ENCODE measurements at places on chromosomes 16 and 17.

GRCh38 chr16:21598701-21599121 is 666 bp upstream of the METTL9 start:
- DNase-seq, result peak; percentile 59

GRCh38 chr17:71825687-71826086 is 295.1 kb upstream of the SOX9 start:
- no peak for DNase-seq

DNA sequence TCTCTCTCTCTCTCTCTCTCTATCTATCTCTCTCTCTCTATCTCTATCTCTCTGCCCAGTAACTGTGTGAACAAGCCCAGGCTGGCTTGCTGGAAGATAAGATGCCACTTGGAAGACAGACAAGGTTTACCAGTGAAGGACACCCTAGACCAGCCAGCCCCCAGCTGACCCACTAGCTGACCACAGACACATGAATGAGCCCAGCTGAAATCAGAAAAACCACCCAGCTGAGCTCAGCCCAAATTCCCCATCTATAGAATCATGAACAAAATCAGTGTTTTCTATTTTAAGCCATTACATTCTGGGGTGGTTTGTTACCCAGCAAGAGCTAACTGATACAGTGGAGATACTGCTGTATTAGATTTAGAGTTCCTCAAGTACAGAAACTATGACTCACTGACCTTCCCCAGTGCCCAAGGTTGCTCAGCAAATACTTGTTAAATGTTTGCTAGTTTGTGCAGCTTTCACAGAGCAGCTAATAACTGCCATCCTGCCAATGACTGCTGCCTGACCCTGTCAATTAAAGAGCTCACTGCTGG is 18.0 kb downstream of the EMP2 start:
- no peak for DNase-seq

DNA sequence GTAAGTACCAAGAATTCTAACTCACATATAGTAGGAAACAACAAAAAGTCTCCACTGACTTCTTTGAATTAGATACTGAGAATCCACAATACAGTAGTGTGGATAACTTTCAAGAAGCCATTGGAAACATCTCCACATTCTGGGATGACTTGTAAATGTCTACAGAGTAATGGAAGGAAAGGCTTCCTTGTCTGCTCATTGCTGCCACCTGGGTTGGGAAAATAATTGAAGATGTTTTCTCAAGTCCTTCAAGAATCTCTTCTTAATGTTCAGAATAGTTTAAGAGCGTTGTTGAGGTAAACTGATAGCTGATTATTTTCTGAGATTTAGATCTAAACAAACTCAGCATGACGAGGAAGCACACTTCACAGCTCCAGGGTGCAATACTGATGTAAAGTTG is 14.0 kb downstream of the CPSF4L start:
- no peak for DNase-seq

- DNase-seq, result no peak
Measured at GRCh38 chr17:50502301-50502990, 5.8 kb upstream of the MYCBPAP start.

GRCh38 chr16:8892101-8892575 is 10.0 kb downstream of the LITAFD start:
- no peak for DNase-seq

- DNase-seq, result no peak
Measured at GRCh38 chr17:78173097-78173715, 4.8 kb downstream of the SYNGR2 start.

DNA sequence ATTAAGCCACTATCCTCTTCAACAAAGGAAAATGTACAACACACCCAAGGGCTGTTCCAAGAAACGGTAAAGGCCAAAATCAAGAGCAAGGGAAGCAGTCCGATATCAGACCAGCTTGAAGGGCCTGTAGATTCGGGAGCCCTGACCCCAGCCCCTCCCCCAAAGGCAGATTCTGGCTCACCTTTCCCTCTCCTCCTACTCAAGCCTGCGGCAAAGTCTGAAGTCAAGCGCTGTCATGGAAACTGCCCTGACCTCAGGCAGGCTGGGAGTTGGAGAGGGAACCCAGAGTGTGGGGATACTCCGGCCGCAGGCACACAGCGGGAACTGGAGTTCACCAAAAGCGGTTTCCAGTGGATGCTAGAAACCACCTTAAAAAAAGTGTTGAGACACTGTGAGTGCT is 1.8 kb downstream of the ALYREF start:
- no peak for DNase-seq

DNA sequence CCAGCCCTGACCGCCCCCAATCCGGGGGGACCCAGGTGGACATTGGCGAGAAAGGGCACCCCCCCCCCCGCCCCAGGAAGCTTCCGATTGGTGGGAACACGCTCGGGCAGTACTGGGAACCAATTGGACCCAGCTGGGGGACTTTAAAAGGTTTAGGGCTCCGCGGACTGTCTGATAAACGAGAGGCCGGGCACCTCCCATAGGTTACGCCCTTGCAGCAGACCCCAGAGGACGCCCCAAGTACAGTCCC is 245 bp downstream of the TMEM256 start:
- DNase-seq, result no peak

- DNase-seq, result no peak
Measured at GRCh38 chr17:78494696-78495330, 82.4 kb downstream of the DNAH17 start.

DNA sequence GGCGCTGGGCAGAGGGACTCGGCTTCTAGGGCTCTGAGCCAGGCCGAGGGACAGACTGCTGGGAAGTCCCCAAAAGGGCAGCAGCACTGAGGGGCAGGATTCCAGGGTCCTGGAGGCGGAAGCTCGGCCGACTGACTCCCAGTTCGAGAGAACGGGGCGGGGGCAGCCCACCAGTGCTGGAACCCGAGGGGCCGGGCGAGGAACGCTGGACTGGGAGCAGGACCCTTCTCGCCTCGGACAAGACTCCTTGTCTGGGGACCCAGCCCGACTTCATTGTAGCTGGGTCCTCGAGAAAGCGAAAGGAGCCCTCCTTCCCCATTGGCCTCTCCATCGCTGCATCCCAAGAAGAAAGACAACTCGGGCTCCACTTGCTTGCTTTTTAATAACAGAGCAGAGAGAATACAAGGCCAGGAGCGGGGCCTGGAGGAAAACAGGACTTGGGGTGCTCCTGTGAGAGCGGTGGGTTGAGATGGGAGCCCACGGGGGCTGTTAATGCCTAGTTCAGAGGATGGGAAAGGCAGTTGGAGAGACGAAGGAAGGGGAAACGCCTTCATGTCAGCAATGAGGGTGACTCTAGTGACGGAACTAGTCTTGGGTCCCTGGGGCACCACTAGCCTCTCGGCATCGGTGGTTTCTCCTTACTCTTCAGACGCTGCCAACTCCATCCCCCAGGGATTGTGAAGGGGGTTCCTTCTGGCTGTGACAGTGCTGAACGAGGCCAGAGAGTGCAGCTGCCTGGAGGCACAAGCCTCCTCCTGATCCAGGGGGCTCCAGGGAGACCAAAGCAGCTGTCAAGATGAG is 492 bp upstream of the CAMTA2 start:
- peak; percentile 54 for DNase-seq

DNA sequence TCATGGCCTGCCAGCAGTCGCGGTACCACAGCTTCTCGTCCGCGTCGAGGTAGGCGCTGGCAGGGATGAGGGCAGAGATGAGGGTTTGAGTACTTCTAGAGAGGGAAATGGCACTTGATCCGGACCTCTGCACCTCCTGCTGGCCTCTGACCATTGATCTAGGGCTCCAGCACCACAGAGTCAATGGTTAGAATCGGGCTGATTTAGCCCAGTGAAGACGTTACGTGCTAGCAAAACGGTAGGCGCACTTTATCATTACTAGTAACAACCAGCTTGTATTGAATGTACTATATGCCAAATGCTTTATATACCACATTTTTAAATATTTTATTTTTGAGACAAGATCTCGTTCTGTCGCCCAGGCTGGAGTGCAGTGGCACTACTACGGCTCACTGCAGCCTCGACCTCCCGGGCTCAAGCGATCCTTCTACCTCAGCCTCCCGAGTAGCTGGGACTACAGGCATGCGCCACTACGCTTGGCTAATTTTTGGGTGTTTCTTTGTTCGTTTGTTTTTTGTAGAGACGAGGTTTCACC is 526 bp downstream of the TSNAXIP1 start:
- DNase-seq, result no peak

DNA sequence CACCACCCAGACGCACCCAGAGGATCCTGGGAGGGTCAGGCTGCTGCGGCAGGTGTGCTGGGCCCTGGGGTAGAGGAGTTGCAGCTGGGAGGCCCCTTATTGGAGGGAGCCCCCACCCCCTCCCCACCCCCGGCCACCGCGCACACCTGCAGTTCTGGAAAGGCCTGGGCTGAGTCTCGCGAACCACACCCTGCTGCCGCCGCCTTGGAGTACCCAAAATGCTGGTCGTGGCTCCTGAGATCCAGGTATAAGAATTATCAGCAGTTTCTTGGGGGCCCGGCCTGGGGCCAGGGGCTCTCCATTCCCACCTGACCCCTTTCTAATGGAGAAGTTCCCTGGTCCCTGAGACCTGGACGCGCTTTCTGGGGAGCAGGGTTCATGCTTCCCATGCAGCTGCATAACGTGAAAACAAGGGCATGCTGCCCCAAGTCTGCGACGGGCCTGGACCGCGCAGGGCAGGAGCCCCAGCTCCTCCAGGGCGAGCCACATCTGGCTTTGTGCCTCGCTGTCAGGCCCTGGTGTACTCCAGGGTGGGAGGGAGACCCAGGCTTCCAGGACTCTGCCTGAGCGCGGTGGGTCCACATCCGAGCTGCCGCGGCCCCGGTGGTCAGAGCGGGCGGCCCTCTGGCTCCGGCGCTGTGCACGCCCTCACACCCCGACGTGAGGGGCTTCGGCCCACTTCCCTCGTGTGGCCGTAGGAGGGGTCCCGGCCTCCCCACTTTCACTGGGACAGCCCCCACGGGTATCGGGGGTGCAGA is 7.3 kb upstream of the SNAI3 start:
- DNase-seq, result no peak

DNA sequence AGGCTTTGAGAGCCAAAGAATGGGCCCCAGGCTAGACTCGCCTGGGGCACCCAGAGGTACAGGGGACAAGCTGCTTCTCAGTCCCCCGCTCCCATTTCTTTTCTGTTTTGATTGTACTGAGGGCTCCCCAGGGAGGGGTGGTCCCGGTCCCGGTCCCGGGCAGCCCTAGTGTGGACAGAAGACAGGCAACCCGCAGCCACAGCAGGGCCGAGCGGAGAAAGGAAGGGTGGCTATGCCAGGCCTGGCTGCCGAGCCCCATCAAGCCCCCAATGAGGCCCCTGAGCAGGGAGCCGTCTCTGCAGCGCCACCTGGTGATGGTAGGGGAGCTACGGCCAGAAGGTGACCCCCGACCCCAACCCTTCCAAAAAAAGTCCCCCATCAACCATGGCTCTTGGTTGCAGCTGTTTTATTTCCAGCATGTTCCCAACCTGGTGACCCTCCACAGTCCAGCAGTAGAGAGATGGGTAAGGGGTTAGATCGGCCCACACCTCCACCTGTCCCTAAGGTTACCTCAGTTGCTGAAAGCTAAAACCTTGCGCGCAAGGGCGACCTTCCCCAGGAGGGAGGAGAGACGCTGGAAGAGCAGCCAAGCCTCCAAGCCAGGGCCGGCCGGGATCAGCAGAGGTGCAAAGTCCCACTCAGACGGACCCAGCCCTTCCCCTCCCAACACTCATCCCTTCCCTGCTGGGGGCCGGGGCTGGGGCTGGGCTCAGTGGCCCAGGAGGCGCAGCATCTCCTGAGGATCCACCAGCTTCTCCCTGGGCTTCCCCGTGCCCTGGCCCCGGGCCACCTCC is 2.6 kb upstream of the GRIN2C start:
- DNase-seq, result no peak

DNA sequence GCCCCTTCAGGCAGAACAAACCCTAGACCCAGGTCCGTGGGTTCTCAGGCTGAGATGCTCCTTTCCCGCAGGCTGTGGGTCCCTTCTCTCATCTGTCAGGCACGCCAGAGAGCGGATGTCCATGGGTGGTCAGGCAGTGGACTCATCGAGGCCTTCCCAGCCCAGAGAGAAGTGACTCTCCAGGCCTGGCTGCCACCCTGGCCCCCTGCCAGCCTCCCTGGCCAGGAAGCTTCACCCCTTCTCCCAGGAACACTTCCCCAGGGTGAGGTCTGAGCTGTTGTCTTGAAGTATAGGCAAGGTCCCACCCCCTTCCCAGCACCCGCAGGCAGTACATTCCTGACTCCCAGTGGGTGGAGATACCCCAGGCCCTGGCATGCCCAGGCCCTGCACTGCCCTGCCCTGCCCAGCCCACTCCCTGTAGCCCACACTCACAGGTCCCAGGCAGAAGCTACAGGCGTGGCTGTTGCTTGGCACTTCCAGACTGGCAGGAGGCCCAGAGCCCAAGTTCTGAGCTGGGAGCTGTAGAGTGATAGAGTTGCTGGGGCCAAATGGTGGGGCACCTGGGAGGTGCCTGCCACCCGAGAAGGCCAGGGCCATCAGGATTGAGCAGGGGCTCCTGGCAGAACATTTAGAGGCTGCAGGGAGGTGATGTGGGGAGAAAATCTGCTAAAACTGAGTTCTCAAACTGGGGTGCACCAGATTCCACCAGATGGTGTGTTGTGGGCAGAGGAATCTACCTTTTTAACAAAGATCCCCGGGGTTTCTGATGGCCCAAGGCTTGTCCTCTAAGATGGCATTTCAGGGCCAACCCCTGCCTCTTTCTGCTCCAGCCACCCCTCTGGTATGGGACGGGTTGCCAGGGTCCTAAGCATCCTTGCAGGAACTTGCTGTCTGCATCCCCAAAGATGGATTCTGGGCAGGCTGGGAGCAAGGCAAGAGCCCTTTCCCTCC is 6.7 kb downstream of the ITGA3 start:
- DNase-seq, result no peak

GRCh38 chr16:15754821-15755534 is 101.8 kb downstream of the MYH11 start:
- no peak for DNase-seq

Measured in hypothalamus (tissue), 51 donors.